ENCODE measurements at places on chromosomes 1 and 21.

DNA sequence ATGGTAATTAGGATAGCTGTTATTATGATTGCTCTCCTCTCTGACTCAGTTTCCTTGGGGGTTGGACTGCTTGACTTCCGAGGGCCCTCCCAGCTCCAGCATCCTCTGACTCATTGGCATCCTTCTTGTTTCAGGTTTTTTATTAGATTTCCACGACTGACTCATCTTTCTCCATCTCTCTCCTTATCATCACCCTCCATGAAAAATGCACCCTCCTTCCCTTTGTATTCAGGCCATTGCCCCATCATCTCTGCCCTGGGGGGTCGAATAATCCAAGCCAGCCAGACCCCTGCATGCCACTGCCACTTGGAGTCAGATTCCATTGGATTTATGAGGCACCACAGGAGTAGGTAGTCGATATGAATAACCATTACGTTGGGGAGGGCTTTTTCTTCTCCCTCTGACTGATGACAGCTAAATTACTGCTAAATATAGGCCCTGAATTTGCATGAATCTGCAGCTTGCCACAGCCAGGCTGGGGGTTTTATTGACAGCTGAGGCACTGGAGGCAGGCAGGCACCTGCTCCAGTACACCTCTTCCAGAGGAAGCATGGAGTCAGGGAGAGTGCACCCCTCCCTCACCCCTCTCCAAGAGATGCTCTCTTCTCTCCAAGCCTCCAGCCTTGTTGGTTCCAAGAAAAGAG, 91.7 kb downstream of the C1orf94 start:
- no peak overlapping the region for H3K4me3 ChIP-seq
- H3K27me3 ChIP-seq: no peaks in the 10 kb centered on the region
- no peak overlapping the region for H3K27ac ChIP-seq
- no peak for DNase-seq
- no peaks in the 10 kb centered on the region for H3K36me3 ChIP-seq

DNA sequence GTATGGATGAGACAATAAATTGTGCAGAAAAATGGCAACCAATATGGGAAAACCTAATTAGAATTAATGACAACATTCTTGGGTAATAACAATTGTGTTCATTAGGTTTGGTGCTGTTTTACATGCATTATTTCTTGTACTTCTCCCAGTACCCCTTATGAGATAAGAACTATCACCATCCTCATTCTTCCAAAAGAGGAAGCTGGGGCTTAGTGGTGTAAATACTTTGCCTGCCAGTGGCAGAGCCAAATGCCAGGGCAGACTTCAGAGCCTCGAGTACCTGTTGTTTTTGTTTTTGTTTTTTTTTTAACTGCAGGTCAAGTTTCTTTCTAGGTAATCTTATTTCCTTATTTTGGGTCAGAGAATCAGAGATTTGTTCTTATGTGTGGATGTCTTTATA, 206.4 kb downstream of the RHOU start:
- H3K4me1 ChIP-seq: peaks cover 11% of the 10 kb centered on the region
- no peak for DNase-seq
- no peaks in the 10 kb centered on the region for H3K27me3 ChIP-seq
- no peak overlapping the region for H3K27ac ChIP-seq
- H3K36me3 ChIP-seq: no peaks in the 10 kb centered on the region

- peaks cover 8% of the 10 kb centered on the region for H3K4me1 ChIP-seq
- peak overlapping the region; percentile 16 for H3K4me3 ChIP-seq
- no peaks in the 10 kb centered on the region for H3K27me3 ChIP-seq
- no peak for DNase-seq
These were observed 60.6 kb downstream of the SCCPDH start for GRCh38 chr1:246784621-246785493.

GRCh38 chr1:228463559-228464455, 23.4 kb upstream of the RNF187 start:
- peaks cover 3% of the 10 kb centered on the region for H3K4me1 ChIP-seq
- H3K27me3 ChIP-seq: peaks cover 19% of the 10 kb centered on the region
- no peak overlapping the region for H3K27ac ChIP-seq
- H3K36me3 ChIP-seq: no peaks in the 10 kb centered on the region
- peak overlapping the region; percentile 61 for H3K4me3 ChIP-seq

GRCh38 chr21:29194847-29195246, 64.4 kb downstream of the MAP3K7CL start:
- H3K4me3 ChIP-seq: no peak overlapping the region
- H3K36me3 ChIP-seq: no peaks in the 10 kb centered on the region
- H3K27ac ChIP-seq: no peak overlapping the region
- peaks cover 10% of the 10 kb centered on the region for H3K4me1 ChIP-seq
- no peak for DNase-seq

DNA sequence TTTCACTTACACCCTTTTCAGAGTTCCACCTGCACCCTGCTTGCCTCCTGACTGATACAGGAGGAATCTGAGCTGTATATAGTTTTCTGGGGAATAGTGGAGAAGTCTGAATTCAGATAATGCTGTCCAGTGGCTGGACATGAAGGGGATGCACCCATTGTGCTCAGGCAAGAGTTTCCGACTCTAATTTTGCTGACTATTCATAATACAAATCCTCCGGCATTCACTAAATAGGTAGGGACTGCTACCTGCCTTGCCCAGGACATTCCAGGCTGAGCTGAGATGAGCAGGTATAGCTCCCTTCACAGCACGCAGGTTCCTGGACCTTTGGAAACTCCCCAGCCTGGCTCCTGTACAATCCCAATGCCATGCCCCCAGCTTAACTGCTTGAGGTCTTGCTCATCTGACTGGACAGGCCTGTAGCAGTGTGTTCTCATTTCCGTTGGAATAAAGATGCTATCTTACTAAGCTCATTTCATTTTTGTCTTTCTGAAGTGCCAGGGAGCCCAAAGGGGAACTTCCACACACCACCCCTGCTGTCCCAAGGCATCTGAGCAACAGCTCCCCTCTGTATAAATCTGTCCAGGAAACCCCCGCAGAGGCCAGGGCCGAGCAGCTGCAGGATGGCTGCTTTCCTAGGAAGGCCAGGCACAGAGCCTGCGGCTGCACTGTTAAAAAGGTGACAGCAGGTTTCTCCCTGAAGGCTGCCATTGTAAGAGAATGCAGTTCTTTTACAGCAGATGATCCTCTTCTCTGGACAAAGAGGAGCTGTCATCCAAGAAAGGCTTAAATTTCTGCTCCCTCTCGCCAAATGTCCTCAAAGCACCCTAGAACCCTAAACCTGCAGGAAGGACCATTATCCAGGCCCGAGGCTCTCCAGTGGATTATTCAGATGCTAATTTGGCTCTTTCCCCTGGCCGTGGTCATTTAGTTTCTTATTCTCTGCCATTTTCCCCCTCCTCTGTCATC, 21.7 kb upstream of the VASH2 start:
- no peaks in the 10 kb centered on the region for H3K36me3 ChIP-seq
- H3K4me1 ChIP-seq: peaks cover 7% of the 10 kb centered on the region
- no peak overlapping the region for H3K4me3 ChIP-seq
- no peak overlapping the region for H3K27ac ChIP-seq
- DNase-seq: no peak

DNA sequence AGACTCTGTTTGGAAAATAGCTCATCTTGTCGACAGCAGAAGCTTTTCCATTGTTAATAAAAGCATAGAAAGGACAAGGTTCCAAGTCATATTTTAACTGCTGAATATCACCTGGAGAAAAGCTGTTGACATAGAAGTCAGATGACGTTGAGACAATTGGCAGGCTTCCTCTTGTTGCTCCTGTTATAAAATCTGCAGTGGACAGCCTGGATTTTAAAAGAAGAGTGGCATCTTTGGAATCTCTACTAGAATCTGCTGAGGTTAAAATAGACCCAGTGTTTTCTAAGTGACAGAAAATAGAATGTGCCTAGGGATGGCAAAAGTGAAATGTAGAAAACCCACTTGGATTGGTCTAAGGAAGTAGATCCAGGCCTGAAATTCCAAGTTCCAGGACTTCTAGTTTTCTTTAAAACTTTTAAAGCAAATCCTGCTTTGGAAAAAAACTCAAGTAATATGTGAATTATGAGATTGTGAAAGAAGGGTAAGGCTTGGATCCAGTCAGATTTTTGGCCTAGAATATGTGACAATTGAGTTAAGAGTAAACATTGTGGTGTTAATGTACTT, 53.6 kb upstream of the NEXN start:
- H3K27ac ChIP-seq: peak overlapping the region; percentile 80
- H3K4me3 ChIP-seq: peak overlapping the region; percentile 1
- DNase-seq: no peak
- no peaks in the 10 kb centered on the region for H3K27me3 ChIP-seq
- peaks cover 47% of the 10 kb centered on the region for H3K4me1 ChIP-seq

DNA sequence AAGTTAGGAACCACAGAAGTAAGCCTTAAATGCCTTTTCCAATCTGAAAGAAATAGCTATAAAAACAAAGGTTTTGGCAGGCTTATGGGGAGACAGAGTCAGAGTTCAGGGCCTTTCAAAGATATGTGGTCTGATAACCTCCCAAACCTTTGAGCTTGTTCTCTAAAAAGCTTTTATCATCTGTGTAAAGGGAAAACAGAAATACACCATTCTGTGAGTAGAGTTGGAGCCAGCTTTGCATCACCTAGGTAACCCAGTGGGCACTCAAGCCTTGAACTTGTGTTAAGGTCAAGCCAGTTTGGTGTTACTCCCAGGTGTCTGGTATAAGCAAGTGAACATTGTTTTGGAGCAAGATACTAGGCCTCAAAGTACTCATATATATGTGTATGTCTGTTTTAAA, 50.1 kb downstream of the LAMC1 start:
- H3K27ac ChIP-seq: peak overlapping the region; percentile 20
- H3K27me3 ChIP-seq: no peaks in the 10 kb centered on the region
- H3K36me3 ChIP-seq: no peaks in the 10 kb centered on the region
- DNase-seq: no peak

- DNase-seq: no peak
- H3K27me3 ChIP-seq: no peaks in the 10 kb centered on the region
- H3K4me3 ChIP-seq: no peak overlapping the region
- no peak overlapping the region for H3K27ac ChIP-seq
- H3K4me1 ChIP-seq: no peaks in the 10 kb centered on the region
- no peaks in the 10 kb centered on the region for H3K36me3 ChIP-seq
These were observed 42.6 kb downstream of the UBE2G2 start for GRCh38 chr21:44758781-44759627.

DNA sequence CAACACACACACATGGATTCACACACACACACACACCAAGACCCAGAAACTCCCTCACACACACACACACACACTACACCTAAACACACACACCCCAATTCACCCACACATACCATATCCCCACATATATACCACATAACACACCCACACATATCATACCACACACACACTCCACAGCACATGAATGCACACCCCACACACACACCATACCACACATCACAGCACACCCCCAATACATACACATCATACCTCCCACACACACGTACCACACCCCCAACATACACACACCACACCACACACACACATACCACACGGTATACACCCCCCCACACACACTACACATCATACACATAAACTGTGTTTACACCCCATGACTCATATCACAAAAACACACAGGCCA, 80.0 kb downstream of the DMRTB1 start:
- H3K4me3 ChIP-seq: no peak overlapping the region
- DNase-seq: no peak
- no peaks in the 10 kb centered on the region for H3K4me1 ChIP-seq
- no peaks in the 10 kb centered on the region for H3K36me3 ChIP-seq
- H3K27me3 ChIP-seq: no peaks in the 10 kb centered on the region

GRCh38 chr1:29470788-29471119, 234.4 kb downstream of the PTPRU start:
- no peaks in the 10 kb centered on the region for H3K4me1 ChIP-seq
- H3K36me3 ChIP-seq: no peaks in the 10 kb centered on the region
- H3K27me3 ChIP-seq: no peaks in the 10 kb centered on the region
- DNase-seq: no peak

DNA sequence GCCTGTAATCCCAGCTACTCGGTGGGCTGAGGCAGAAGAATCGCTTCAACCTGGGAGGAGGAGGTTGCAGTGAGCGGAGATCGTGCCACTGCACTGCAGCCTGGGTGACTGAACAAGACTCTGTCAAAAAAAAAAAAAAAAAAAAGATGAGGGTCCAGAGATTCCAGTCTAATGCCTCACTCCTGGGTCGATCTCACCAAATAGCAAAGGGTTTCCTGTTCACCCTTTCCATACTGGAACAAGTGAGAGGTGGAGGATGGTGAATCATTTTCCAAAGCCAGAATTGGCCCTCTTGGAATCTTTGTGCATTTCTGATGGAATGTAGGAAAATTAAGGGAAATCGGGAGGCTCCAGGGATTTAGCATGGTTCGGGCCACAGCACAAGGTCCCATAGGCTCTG, 58.1 kb upstream of the ZNF648 start:
- no peaks in the 10 kb centered on the region for H3K4me1 ChIP-seq
- H3K27me3 ChIP-seq: no peaks in the 10 kb centered on the region
- H3K36me3 ChIP-seq: no peaks in the 10 kb centered on the region
- no peak overlapping the region for H3K4me3 ChIP-seq
- H3K27ac ChIP-seq: no peak overlapping the region

DNA sequence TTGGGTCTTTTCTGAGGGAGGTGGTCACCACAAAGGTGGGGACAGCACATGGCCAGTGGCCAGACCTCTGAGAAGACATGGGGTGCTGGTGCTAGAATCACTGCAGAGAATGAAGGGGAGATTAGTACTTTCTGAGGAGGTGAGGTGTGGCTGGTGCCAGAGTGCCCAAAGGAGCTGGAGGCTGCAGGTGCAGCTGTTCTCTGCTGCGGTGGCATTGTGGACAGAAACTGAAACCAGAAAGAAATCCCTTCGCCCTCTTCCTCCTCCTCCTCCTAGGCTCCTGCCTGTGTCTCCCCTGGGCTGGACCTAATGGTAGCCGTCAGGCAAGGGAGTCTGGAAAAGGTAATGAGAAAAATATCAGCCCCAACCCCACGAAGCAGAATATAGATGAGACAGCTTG, 261.7 kb downstream of the TM2D1 start:
- DNase-seq: no peak
- no peaks in the 10 kb centered on the region for H3K27me3 ChIP-seq
- H3K36me3 ChIP-seq: peaks cover 10% of the 10 kb centered on the region

DNA sequence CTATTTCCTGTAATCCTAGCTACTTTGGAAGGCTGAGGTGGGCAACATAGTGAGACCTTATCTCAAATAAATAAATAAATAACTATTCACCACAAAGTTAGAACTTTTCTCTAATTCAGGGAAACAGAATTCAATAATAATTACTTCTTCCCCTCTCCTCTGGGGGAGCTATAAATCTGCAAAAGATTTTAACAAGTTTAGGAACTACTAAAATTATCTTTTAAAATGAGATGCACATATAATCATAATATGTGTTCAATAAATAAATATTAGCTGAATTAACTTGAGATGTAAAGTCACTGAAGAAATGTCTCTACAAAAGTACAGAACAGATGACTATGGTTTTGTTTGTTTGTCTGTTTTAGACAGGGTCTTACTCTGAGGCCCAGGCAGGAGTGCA, 14.1 kb downstream of the WDR47 start:
- no peak for DNase-seq
- H3K27ac ChIP-seq: no peak overlapping the region

GRCh38 chr1:154906621-154907081, 29.9 kb downstream of the PMVK start:
- H3K4me1 ChIP-seq: no peaks in the 10 kb centered on the region
- no peak overlapping the region for H3K4me3 ChIP-seq
- H3K27ac ChIP-seq: no peak overlapping the region
- no peak for DNase-seq
